HS-5 (cell line): ENCODE measurements at places on chromosomes 4 and X.

DNA sequence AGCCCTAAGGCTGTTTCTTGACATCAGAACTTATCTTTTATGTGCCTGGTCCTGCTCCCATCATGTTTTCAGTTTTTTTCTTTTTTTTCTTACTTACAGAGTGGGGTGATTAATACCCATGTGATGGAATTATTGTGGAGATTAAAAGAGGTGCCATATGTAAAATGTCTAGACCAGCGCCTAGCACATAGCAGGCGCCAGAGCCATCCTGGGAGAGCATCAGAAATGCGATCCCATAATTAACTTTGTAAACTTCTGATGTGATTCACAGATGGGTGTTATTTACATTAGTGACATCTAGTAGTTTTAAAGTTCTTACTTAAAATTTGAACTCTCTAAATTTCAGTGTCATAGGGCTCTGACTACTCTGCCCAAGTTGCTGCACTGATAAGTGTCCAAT is 66.2 kb upstream of the PGRMC2 start:
- no peak for DNase-seq

- no peak for DNase-seq
These were observed 1.4 kb upstream of the CORIN start for GRCh38 chr4:47839259-47839658.

GRCh38 chr4:32135642-32136041 is 1415.5 kb downstream of the PCDH7 start:
- no peak for DNase-seq

DNA sequence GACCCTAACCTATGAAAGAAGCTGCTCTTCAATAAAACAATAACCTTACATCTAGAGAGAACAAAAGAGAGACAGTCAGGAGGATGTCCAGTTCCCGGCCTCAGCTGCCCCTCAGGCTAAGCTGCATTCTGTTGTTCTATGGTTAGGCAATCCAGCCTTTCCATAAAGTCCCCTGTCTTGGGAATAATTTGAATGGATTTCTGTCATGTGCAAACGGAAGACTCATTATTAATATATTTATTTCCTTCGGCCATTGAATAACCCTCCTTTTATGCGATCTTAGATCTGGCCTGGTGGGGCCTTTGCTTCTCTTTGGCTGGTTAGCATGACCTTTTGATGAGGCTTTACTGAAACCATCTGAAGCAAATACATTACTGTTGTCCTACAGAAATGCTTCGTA is 80.1 kb downstream of the ANKRD50 start:
- DNase-seq: no peak

DNA sequence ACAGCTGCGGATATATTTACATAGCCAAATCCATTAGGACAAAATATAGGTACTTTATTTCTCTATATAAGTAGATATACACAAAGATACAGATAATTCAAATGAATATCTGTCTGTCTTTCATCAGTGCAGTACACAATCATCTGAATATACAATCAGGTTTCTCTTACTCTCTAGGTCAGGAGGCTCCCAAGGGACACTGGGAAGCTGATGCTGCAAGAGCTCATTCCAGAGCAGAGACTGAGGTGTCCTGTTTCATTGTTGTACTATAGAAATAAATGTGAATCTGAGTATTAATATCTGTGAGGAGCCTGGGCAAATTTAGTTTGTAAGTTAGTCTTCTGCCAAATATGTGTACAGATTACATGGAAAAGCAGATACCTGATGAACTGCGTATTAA is 4.2 kb downstream of the TLL1 start:
- DNase-seq: no peak

GRCh38 chr4:185143601-185143969 is 519 bp downstream of the SLC25A4 start:
- no peak for DNase-seq

GRCh38 chrX:135421932-135422809 is at the start of gene SMIM10L2A:
Gene SMIM10L2A (plus strand): TSS chrX:135421944. CDS start chrX:135422132, 188 bp downstream.
- DNase-seq: no peak

DNA sequence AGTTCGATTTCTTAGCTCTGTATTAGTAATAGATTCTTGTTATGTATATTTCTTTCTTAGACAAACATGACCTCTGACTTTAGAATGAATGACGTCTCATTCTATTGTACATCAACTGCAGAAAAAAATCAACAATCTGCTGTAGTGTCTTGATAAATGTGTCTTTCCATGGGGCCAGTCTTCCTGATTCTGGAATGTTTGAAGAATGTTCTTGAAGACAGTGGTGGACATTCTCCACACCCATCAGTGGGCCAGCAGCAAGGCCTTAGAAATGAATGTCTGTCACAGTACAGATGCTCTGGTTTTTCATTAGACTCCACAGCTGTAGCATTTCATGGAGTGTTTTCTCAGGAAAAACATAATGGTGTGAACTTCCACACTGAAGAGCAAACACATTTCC is 63.2 kb upstream of the FAM47B start:
- DNase-seq: no peak

GRCh38 chrX:39159921-39160507 is 358.8 kb downstream of the MID1IP1 start:
- DNase-seq: no peak

- peak; percentile 70 for DNase-seq
These were observed 653.2 kb upstream of the GALNT7 start for GRCh38 chr4:172515266-172515879.

DNA sequence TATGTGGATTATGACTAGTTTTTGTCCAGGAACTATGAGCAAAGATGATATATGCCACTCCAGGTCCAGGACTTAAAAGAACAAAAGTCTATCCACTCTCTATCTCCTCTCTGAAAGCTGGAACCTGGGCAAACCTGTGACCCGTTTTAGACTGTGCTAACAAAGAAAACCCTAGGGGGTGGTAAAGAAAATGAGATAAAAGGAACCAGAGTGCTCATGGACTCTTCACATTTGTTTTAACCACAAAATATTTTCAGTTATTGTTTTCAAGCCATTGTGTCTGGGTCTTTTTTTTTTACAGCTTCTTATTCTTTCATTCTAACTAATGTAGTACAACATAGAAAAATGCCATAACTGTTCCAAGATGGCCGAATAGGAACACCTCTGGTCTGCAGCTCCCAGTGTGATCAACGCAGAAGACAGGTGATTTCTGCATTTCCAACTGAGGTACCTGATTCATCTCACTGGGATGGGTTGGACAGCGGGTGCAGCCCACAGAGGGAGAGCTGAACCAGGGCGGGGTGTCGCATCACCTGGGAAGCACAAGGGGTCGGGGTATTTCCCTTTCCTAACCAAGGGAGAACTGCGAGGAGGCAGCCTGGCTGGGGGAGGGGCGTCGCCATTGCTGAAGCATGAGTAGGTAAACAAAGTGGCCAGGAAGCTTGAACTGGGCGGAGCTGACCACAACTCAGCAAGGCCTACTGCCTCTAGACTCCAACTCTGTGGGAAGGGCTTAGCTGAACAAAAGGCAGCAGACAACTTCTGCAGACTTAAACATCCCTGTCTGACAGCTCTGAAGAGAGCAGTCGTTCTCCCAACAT is 45.1 kb downstream of the CHM start:
- DNase-seq: no peak

- DNase-seq: no peak
These were observed 119.7 kb downstream of the CHRDL1 start for GRCh38 chrX:110675886-110676285.

DNA sequence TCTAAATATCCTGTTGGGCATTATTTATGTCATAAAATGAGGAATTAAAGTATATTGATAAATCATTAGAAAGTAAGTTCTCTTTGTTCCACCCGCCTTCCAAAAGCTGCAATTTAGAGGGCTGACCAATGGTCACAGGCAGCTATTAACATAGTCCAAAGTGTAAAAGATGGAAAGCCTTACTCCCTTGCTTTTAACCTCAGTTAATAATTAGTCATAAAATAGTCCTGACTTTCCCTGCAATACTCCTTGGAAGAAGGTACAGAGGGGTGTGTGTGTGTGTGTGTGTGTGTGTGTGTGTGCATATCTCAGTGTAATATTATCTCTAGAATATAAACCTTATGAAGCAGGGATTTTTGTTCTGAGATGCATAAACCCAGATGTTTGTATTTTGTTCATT is 275.4 kb downstream of the FAT4 start:
- DNase-seq: no peak

DNA sequence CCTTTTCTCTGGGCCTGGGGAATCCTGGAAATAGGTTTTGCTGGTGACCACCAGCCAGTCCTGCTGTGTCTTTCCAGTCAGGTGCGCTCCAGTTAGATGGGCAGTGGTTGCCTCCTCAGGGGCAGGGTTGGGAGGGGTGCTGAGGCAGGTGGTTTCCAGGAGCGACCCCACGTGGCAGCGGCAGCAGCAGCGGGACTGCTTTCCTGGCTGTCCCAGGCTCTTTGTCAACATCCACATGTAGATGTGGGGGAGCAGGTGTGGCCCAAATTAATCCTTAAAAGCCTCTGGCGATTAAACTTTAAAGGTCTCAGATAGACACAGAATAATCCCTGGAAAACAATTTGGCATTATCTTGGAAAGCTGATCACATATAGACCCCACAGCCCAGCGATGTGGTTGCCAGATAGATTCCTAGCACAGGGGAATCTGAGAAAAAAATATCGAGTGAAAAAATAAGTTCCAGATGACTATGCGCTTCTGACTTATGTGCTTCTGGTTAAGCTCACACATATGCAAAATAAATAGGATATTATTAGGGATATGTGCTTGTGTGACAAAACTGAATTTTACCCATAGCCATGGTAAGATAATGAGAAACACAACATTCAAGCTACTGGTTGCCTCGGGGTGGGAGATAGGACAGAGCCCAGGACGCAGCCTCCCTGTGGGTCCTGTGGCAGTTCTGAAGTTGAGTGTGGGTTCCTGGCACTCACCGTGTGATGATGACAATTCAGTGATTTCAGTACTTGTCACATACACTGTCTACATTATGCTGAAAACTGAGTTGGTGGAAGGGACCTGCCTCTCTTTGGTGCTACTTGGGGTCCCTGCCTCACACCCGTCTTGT is 336.4 kb downstream of the ARHGAP10 start:
- no peak for DNase-seq

DNA sequence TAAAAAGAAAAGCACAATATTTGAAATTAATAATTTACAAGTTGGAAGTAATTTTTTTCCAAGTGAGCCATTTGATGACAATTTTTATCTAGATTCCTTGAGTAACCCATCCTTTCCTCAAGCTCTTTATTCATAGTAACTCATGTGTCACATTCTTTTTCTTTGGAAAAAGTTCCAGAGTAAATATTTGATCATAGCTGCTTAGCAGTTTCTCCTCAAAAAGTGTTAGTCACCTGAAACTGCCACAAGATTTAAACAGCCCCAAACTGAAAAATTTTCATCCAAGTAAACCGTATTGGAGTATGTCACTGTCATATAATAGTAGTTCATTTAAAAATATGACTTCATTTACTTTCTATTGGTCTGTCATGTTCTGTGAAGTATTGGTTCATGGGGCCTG is 94.6 kb upstream of the CASK start:
- DNase-seq: no peak

DNA sequence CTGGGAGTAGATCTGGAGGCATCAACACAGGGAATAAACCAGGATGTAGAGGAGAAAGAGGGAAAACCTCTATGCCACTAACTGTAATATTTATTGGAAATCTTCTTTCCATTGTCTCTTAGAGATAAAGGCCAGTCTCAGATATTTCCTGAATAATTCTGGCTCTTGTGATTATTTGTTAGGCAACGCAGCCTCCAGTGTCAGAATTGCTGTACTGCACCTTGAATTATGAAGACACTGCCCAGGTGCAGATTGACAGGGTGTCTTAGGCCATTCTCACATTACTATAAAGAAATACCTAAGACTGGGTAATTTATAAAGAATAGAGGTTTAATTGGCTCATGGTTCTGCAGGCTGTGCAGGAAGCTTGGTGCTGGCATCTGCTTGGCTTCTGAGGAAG is 100.7 kb upstream of the ZDHHC15 start:
- DNase-seq: no peak

DNA sequence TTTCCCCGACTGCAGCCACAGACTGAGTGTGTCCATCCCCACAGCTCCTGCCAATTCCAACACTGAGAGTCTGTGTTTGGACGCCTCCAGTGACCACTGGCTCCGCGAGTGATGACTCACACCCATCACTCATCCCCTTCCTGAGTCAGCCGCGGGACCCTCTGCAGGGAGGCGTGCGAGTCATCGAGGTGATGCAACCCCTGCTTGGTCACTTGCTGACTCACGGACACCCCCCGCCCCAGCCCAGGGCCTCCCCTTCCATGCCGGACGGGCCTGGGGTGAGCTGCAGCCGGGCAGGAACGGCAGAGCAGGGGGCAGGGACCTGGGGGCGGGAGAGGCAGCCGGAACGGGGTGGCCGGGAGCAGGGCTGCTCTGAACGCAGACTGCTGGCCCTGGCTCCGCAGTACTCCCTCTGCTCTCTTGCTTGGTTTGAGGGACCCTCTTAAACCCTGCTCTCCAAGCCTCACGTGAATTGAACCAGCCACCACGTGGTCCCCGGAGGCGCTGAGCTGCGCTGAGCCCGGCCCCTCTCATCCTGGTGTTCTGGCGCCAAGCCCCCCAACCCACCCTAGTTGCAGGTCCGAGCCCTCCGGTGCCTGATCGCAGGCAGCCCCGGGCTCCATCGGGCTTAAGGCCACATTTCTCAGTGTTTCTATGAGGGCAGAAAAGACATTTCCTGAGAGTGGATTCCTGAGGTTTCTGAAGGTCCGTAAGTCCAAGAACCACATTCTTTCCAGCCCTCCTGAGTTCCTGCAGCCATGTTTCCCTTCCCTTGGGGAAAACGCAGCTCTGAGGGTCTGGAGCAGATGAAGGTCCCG is 32.4 kb downstream of the FGFRL1 start:
- peak; percentile 96 for DNase-seq

- no peak for DNase-seq
These were observed 177.2 kb downstream of the AFAP1 start for GRCh38 chr4:7762376-7763030.

DNA sequence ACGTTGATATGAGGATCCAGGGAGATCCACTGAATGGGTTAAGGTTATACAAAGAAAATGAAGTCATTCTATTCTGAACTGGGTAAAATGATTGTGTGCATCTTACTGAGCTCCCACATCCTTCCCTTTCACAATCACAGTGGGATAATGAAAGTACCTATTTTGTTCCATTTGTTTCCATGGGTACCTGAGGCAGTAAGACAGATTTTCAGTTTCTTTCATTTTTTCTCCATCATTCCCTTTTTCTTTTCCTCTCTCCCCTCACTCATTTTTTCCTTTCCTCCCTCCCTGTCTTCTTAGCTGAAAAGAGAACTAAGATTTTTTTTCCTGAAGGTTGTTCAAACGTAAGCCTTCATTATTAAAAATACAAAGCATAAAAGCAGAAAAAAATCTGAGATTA is 4.6 kb downstream of the GRIA2 start:
- DNase-seq: no peak

- peak; percentile 81 for DNase-seq
These were observed 98.8 kb downstream of the ANXA3 start for GRCh38 chr4:78650106-78651024.

GRCh38 chr4:113503691-113504090 is 257.8 kb downstream of the CAMK2D start:
- DNase-seq: no peak

DNA sequence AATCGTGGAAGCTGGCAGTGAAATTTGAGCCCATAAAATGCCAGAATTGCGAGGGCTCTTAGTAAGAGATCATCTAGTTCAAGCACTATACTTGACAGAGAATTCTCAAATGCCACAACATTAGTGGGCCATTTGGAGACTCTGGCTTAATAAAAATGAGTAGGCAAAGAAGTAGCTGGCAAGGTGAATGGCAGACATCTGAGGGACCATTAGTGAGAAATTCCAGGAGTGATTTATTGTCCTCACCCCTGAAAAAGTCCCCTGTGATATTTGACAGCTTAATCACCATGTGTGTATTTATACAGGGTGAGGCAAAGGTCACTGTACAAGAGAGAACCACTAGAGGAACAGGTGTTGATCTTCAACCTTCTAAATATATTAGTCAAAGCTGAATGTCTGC is 207.5 kb downstream of the CHRDL1 start:
- no peak for DNase-seq

GRCh38 chr4:140255927-140256326 is 101.9 kb upstream of the MAML3 start:
- no peak for DNase-seq
